A549 treated with CpdA at 1 μM for 4 hours (cell line): ENCODE measurements at places on chromosomes 12 and 14. TPM values are rescaled to one million over a fixed set of nuclear protein-coding genes. Genes with fewer than 3 reads are reported as not detected.

FZD10 gene
- total RNA-seq: not detected in 5 replicates

SENP1 gene
- 11.1 to 15.9 TPM (median 12.8 TPM) in 5 replicates for total RNA-seq

SNRPF gene
- total RNA-seq: 115 to 156 TPM (median 126 TPM) in 5 replicates

CYP27B1 gene
- total RNA-seq: 1.4 to 3.7 TPM (median 2.3 TPM) in 5 replicates

SDSL gene
- 21.4 to 28.4 TPM (median 24.1 TPM) in 5 replicates for total RNA-seq

NTF3 gene
- not detected in 5 replicates for total RNA-seq

INHBE gene
- total RNA-seq: 0.07 to 0.20 TPM (median 0.13 TPM) in 4 of 5 replicates, not detected in the other

CMA1 gene
- not detected in 5 replicates for total RNA-seq

ACVR1B gene
- total RNA-seq: 12.0 to 17.3 TPM (median 15.4 TPM) in 5 replicates

GPR68 gene
- 0.05 to 0.25 TPM (median 0.07 TPM) in 4 of 5 replicates, not detected in the other for total RNA-seq

LAG3 gene
- total RNA-seq: 0.87 to 2.2 TPM (median 1.6 TPM) in 5 replicates

EPYC gene
- not detected in 5 replicates for total RNA-seq

DDN gene
- 0.64 to 0.74 TPM (median 0.66 TPM) in 5 replicates for total RNA-seq

KCNC2 gene
- not detected in 5 replicates for total RNA-seq

MED13L gene
- 20.3 to 33.3 TPM (median 25.2 TPM) in 5 replicates for total RNA-seq

GALNT9 gene
- total RNA-seq: 3.6 to 8.2 TPM (median 7.1 TPM) in 5 replicates

VRTN gene
- not detected in 5 replicates for total RNA-seq

BMP4 gene
- total RNA-seq: 2.0 to 3.1 TPM (median 2.7 TPM) in 5 replicates
